ENCODE measurements at places on chromosomes 3 and 15. TPM values are rescaled to one million over a fixed set of nuclear protein-coding genes. Genes with fewer than 3 reads are reported as not detected.

DNA sequence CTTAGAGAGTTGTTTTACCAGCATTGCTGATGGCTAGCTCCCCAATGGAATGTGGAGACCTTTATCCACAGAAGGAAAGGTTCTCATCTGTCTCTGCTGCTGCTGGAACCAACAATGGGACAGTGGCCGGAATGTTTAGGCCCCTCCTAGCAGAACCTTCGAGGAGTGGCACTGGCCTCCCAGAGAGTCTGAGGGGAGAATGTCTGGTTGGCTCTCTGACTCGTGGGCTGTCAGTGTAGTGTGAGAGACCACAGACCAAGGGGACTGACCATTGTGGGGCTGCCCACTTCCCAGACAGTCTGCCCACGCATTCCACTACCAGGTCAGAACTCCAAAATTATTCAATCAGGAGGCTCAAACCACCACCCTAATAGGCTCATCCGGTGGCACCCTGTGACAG, 5.1 kb downstream of the RASL12 start:
- no peak for DNase-seq

DNA sequence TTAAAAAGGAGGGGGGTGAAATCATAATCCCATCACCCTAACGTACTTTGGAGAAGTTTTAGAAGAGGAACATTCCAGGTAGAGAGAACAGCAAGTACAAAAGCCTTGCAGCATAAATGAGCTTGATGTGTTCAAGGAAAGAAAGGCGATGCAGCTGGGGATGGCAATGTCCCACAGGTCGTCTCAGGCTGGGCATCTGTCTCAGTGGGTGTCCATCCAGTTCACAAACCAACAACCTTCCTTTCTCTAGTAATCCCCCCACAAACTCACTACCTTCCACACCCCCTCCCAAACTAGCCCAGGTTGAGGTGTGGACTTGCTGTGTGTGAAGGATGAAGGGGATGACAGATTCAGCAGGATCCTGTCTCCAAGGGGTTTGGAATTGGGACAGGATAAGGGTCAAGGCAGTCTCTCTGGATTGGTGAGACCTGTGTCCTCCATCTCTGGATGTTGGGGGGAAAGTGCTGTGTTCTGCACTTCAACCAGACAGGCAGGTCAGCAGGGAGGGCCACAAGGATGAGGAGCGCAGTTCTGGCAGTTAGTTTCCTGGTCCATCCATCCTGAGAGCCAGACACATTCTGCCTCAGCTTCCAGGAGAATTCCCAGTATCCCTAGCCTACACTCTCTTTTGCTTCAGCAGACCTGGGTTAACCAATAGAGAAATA, 1.7 kb upstream of the ESYT3 start:
- DNase-seq: no peak

- DNase-seq: no peak
These were observed 384.4 kb downstream of the RSL24D1 start for GRCh38 chr15:54812383-54812782.

DNA sequence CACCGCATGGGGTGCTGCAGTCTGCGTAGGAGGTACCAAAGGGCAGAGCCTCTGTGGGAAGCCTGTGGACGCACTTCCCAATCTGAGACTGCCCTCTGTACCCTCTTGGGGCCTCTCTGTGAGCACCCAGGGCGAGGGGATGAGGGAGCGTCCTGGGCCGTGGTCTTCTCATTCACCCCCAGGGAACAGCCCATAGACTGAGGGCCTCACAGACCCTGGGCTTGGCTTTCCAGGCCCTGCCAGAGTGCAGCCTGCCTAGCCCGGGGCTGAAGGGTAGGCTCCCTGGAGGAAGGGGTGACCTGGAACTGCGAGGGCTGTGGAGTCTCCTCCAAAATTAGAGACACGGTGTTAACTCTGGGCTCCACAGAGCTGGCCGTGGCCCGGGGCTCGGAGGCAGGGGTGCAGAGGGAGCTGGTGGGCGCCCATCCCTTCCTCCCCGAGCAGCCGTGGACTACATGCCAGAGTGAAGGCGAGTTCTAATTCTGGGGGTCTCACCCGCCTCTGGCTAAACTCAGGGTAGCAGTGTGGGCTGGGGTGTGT, 468 bp upstream of the SPTBN5 start:
- DNase-seq: no peak

DNA sequence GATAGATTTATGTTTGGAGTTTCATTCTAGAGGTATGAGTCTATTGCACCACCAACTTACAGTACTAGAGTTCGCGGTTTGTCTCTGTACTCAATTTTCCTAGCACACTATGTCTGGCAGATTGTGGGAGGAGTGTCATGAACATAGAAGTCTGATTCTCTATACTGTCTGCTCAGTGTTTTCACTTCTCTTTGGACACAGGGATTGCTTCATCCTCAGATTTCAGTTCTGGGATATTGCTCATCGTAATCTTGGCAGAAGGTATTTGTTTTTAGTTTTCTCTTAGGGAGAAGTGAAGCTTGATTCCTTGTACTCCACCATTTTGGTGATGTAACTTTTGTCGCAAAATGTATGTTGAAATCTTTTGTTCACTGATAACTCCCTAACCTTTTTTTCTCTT, 27.8 kb upstream of the AZI2 start:
- no peak for DNase-seq

The KLHL40 gene
- not detected for total RNA-seq

Data from thoracic aorta (tissue), 2 donors.